ENCODE measurements at places on chromosomes 12 and 14.

GRCh38 chr12:102394200-102394599 is 86.2 kb downstream of the IGF1 start:
- DNase-seq, result no peak

GRCh38 chr14:33019346-33019745 is 80.7 kb downstream of the NPAS3 start:
- DNase-seq, result no peak

- no peak for DNase-seq
Measured at GRCh38 chr14:79781882-79782281, 429.4 kb downstream of the DIO2 start.

DNA sequence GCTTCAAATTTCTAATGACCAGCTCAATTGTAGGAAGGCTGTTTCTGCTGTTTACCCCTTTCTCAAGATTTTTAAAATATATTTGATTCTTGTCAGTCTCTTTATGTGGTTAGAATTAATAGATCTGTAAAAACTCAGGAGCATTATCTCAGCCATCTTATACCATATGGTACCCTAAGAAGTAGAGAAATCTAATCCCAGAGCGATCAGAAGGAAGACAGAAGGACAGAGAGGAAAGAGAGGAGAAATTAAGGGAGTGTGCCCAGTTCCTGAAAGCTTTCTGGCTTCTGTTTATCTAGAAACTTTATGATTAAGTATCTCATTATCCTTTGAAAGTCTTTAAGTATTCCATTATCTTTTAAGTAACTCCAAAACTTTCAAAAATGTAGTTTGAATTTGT is 152.1 kb upstream of the NAV3 start:
- no peak for DNase-seq

GRCh38 chr14:22837750-22838538 is 1.6 kb downstream of the MMP14 start:
- DNase-seq, result no peak

- DNase-seq, result no peak
Measured at GRCh38 chr12:89980236-89980635, 271.6 kb upstream of the ATP2B1 start.

DNA sequence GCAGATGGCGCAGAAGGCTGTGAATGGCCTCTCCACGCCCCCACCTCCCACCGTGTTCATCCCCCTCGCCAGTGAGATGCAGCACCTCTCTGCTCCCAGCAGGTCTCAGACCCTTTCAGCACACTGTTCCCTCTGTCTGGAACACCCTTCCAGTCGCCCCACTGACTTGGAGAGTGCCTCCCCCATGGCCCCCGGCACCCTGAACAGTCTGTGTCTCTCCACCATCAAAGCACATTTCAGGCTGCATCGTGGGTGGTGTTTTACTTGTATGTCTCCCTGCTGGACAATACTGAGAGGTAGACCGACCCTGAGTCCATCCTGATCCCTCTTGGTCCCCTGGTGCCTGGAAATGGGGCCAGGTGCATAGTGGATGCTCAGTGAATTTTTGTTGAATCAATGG is 34.9 kb downstream of the CACNA2D4 start:
- DNase-seq, result no peak
